Stimulated activated CD4-positive, alpha-beta T cell treated with anti-CD3 and anti-CD28 coated beads, Interleukin-4, amount 100 ng/mL, for 1 hour (primary cell): ENCODE measurements at places on chromosomes 12 and 14.

- DNase-seq: no peak
Observed at GRCh38 chr12:1030779-1031178, 39.8 kb downstream of the ERC1 start.

DNA sequence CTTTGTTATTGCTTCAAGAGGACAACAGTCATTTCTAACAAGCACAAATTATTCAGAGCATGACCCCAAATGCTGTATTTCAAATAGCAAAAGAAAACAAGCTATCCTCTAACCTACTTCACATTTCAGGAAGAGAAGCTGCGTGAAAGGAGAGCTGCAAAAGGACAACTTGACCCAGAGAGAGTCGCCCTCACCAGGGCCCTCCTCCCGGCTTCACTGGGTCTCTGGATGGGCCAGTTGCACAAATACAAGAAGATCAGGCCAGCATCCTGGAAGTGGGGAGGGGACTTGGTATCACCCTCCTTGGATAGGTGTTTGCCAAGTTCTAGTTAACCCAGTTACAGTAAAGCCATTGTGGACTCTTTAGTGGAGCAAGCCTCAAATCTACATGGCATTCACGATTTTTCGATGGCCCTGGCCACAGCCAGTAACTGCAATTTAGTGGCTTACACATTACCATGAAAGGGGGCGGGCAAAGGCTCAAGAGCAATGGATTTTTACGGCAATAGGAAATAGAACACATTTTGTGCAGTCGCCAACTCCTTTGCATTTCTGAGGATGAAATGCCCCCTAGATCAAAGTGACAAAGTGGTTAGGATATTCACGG lies 166.9 kb upstream of the DIO2 start:
- DNase-seq: no peak

DNA sequence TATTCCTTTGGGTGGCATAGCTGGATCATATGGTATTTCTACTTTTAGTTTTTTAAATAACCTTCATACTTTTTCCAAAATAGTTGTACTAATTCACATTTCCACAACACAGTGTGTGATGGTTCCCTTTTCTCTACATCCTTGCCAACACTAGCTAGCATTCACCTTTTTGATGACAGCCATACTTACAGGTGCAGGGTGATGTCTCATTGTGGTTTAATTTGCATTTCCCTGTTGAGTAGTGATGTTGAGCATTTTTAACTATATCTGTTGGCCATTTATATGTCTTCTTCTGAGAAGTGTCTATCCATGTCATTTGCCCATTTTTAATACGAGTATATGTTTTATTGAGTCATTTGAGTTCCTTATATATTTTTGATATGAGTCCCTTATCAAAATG lies 96.1 kb downstream of the TSHR start:
- DNase-seq: no peak

GRCh38 chr14:61326847-61327246 lies 5.5 kb downstream of the PRKCH start:
- no peak for DNase-seq
